ENCODE measurements at places on chromosomes 5 and 9.

GRCh38 chr5:168341178-168341577 lies 49.7 kb downstream of the WWC1 start:
- DNase-seq = no peak

DNA sequence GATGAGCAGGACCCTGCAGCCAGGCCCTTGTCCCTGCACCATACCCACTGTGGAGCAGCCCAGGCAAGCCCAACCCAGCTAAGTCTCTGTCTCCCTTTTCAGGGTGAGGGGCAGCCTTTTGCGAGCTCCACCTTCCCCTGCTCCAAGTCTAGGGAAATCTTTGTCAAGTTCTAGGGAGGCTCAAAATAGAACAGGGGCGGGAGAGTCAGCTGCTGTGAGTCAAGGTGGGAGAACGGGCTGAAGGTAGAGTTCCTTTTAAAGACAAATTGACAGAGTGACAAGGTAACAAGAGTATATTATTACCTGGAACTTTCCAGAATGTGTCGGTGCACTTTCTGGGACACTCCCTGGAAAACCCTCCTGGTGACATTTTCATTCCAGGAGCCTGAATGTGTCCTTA lies 64.7 kb downstream of the KCNT1 start:
- no peak for DNase-seq

GRCh38 chr9:108634672-108635462 lies 220.9 kb downstream of the ACTL7B start:
- no peak for DNase-seq

GRCh38 chr5:168585119-168585856 lies 6.1 kb upstream of the PANK3 start:
- no peak for DNase-seq

GRCh38 chr9:91192381-91193086 lies 169.2 kb downstream of the AUH start:
- DNase-seq = peak; percentile 29

DNA sequence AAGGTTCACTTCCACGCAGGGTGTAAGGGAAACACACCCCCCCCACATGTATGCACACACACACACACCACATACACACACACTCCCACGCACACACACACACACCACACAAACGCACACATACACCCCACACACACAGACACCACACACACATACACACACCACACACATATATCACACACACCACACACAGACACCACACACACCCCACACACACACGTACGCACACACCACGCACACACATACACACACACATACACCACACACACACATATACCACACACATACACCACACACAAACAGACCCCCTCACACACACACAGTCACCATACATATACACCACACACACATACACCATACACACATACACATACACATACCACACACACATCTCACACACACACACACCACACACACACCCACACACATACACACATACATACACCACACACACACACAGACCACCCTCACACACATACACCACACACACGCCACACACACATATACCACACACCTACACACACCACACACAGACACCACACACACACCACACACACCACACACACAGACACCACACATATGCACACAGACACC lies 44.3 kb upstream of the NEURL1B start:
- no peak for DNase-seq

DNA sequence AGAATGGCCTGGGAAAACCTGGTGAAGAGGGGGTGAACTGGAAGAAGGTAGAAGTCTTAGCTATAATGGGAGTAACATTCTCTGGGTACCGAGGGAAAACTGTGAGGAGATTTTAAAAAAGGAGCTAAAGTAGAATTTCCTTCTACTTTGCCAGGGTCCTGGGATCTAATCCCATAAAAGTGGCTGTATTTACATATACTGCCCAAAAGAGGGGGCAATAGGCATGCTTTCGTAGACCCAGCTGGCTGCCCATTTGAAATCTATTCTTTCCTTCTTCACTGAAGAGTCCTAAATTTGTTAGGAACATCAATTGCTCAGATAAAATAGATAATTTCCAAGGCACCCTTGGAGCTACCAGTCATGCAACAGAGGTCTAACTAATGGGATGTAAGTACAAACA lies 159.2 kb downstream of the CDC42SE2 start:
- DNase-seq = no peak

GRCh38 chr5:171355302-171355724 lies 32.3 kb upstream of the NPM1 start:
- no peak for DNase-seq

- DNase-seq = no peak
Measured at GRCh38 chr9:16680975-16681651, 189.4 kb downstream of the BNC2 start.

DNA sequence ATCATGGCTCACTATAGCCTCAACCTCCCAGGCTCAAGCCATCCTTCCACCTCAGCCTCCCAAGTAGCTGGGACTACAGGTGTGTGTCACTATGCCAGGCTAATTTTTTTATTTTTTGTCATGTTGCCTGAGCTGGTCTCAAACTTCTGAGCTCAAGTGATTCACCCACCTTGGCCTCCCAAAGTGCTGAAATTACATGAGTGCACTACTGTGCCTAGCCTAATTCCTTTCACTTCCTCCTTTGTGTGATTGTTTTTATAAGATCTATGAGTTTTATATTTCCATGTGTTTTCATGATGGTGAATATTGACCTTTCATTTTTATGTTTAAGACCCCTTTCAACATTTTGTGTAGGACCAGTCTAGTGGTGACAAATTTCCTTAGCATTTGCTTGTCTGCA lies 55.2 kb upstream of the IL12B start:
- DNase-seq = no peak

- DNase-seq = no peak
Measured at GRCh38 chr9:97046228-97046627, 7.3 kb upstream of the CTSV start.

DNA sequence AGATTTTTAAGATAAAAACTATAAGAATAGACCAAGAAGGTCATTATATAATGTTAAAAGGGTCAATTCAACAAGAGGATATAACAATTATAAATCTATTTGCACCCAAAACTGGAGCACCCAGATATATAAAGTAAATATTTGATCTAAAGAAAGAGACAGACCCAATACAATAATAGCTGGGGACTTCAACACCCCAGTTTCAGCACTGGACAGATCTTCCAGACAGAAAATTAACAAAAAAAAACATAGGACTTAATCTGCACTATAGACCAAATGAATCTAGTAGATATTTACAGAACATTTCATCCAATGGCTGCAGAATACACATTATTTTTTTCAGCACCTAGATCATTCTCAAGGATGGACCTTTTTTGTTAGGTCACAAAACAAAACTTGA lies 331.9 kb downstream of the SPOCK1 start:
- no peak for DNase-seq

GRCh38 chr9:20683351-20684034 lies 566 bp upstream of the FOCAD start:
- peak; percentile 37 for DNase-seq

All from frontal cortex (tissue), 4 donors.